ENCODE measurements at places on chromosomes 2 and 18.

GRCh38 chr2:9220201-9220600 is 13.6 kb downstream of the ASAP2 start:
- DNase-seq = no peak

DNA sequence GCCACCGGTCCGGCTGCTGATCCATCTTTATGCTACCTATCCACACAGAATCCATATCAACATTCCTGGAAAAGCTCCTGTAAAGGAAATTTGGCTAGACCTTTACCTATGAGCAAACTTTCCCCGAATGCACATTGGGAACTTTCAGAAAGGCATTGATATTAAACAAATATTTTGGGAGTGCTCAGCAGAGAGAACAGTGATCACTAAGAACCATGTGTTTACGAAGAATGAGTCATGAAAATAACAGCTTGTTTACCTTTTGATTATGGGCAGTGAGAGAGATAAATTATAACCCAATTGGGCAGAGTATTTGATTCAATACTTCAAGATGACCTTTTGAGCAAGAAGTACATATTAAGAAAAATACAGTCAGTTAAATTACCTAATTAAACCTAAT is 189.7 kb upstream of the CDH2 start:
- no peak for DNase-seq

GRCh38 chr2:43326101-43326825 is 99.9 kb upstream of the ZFP36L2 start:
- DNase-seq = no peak

DNA sequence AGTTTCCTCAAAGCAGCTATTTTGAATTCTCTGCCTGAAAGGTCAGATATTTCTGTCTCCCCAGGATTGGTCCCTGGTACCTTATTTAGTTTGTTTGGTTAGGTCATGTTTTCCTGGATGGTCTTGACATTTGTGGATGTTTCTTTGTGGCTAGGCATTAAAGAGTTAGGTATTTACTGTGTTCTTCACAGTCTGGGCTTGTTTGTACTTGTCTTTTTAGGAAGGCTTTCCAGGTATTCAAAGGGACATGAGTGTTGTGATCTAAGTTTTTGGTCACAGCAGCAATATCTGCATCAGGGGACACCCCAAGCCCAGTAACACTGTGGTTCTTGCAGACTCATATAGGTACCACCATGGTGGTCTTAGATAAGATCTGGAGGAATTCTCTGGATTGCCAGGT is 11.8 kb downstream of the MYO3B start:
- no peak for DNase-seq

GRCh38 chr2:101613056-101613704 is 84.3 kb upstream of the MAP4K4 start:
- DNase-seq = no peak

GRCh38 chr2:60962528-60962927 is 55.0 kb upstream of the PEX13 start:
- no peak for DNase-seq

GRCh38 chr18:70234667-70235459 is 29.4 kb upstream of the RTTN start:
- no peak for DNase-seq

GRCh38 chr2:98487101-98487805 is 42.6 kb downstream of the INPP4A start:
- no peak for DNase-seq

DNA sequence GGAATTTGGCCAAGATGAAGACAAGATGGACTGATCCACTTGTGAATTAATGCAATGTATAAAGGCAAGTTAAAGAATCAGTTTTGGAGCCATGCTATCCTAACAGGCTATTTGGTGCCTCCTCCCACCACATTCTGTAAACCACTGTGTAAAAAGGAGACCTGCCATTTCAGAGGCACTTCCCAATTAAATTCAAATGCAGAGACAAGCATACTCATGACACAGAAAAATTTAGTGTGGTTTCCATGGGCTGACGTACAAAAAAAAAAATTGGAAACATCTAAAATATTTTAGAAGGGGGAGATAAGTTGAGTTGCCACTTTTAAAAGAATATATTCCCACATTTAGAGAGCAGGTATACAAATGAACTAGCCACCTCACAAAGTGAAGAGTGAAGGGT is 112.1 kb downstream of the TCF4 start:
- DNase-seq = no peak

- DNase-seq = no peak
These were observed 893.1 kb upstream of the CELF4 start for GRCh38 chr18:38458698-38459097.
